ENCODE measurements at places on chromosomes 3 and 15.

DNA sequence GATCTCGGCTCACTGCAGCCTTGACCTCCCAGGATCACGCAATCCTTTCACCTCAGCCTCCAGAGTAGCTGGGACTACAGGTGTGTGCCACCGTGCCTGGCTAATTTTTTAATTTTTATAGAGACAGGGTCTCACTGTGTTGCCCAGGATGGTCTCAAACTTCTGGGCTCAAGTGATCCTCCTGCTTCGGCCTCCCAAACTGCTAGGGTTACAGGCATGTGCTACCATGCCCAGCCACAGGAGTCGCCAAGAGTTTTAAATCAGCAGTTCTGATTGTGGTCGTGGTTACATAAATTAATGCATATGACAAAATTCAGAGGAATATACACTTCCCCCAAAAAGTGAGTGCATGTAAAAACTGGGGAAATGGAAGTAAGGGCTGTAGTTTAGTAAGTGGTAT, 32.9 kb downstream of the MEGF11 start:
- DNase-seq, result no peak

GRCh38 chr3:69880069-69880640, 119.4 kb upstream of the SAMMSON start:
- no peak for DNase-seq

GRCh38 chr3:159816512-159816911, 172.1 kb upstream of the IL12A start:
- no peak for DNase-seq

DNA sequence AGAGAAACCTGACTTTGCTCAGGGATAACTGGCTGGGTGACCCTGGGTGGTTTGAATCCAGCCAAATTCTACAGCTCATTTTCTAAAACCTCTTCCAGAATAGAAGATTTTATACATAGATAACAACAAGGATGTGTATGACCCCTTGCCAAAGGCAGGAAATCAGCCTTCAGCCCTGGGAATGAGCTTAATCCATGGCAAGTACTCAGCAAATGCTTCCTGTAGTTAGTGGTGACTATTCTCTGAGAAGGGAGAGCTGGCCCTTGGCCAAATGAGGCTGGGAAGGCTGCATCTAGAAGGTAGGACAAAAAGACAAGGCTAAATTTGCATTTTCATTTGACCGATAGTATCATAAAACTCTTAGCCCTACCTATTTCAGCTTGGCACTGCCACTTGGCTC, 4.6 kb upstream of the HACD3 start:
- no peak for DNase-seq

Measured in activated T-cell treated with anti-CD3 and anti-CD28 coated beads for 4 hours (primary cell).